ENCODE measurements at places on chromosomes 5 and 9. TPM values are rescaled to one million over a fixed set of nuclear protein-coding genes. Genes with fewer than 3 reads are reported as not detected.

Gene MTREX
- 45.3 TPM for total RNA-seq

Gene DCTN3
- total RNA-seq = 79.5 TPM

Gene SPINK7
- not detected for total RNA-seq

Gene HAVCR2
- not detected for total RNA-seq

Gene SH3GL2
- total RNA-seq = not detected

Gene IL12B
- total RNA-seq = not detected

Gene CSF1R
- total RNA-seq = 0.62 TPM

Gene SLC2A6
- total RNA-seq = 5.4 TPM

Gene UBE2D2
- 129 TPM for total RNA-seq

Gene CCNI2
- not detected for total RNA-seq

Gene TTC23L
- 1.0 TPM for total RNA-seq

Gene SH3TC2
- total RNA-seq = 0.80 TPM

Gene GABRB2
- total RNA-seq = not detected

Gene SAPCD2
- 2.5 TPM for total RNA-seq

Gene CTXN3
- total RNA-seq = not detected

Gene RECK
- total RNA-seq = 66.6 TPM

Gene LHFPL2
- 49.4 TPM for total RNA-seq

Gene C9orf50
- 0.39 TPM for total RNA-seq

Gene SHB
- 23.8 TPM for total RNA-seq

Gene SELENOP
- 0.20 TPM for total RNA-seq

Gene CACNA1B
- total RNA-seq = 0.31 TPM

Gene PTRH1
- total RNA-seq = 11.0 TPM

Gene GGTA1
- total RNA-seq = 0.46 TPM

Gene APBB3
- 39.0 TPM for total RNA-seq

Gene MARCHF11
- total RNA-seq = not detected

Gene ACTBL2
- 0.10 TPM for total RNA-seq

Gene ZNG1C
- total RNA-seq = 28.4 TPM

Gene HRH2
- 0.38 TPM for total RNA-seq

Gene LYRM7
- 10.1 TPM for total RNA-seq

Gene BHMT
- not detected for total RNA-seq

Gene DCAF12
- 24.4 TPM for total RNA-seq

Gene RAB3C
- total RNA-seq = not detected

Gene FOXD4L3
- not detected for total RNA-seq

Gene TXN
- total RNA-seq = 172 TPM

Gene CDX1
- 0.57 TPM for total RNA-seq

Gene WASHC1
- total RNA-seq = 7.7 TPM

Gene CCL27
- total RNA-seq = not detected

Gene LCN9
- 2.0 TPM for total RNA-seq

Gene BTNL8
- total RNA-seq = not detected

Gene IFNE
- not detected for total RNA-seq

Gene GPX8
- total RNA-seq = 198 TPM

Gene FCN2
- not detected for total RNA-seq

Gene OLFML2A
- total RNA-seq = 469 TPM

Gene FOXD4L4
- total RNA-seq = not detected

Gene SPINK4
- total RNA-seq = not detected

Gene FAM120AOS
- 41.4 TPM for total RNA-seq

Gene ABL1
- total RNA-seq = 91.5 TPM

Gene TLR4
- total RNA-seq = 9.5 TPM

Gene CKMT2
- not detected for total RNA-seq

Gene GABBR2
- total RNA-seq = 0.12 TPM

Gene NXNL2
- total RNA-seq = 0.36 TPM

Data from chondrocyte (in vitro differentiated cells).